ENCODE measurements at places on chromosomes 12 and 14.

GRCh38 chr12:90301561-90302133 is 593.0 kb upstream of the ATP2B1 start:
- no peak for DNase-seq

- DNase-seq, result no peak
These were observed 69.3 kb upstream of the USP15 start for GRCh38 chr12:62190689-62191490.

GRCh38 chr12:51752234-51752889 is 96.2 kb downstream of the FIGNL2 start:
- DNase-seq, result no peak

GRCh38 chr14:100778951-100779690 is 46.8 kb upstream of the MEG3 start:
- DNase-seq, result no peak

DNA sequence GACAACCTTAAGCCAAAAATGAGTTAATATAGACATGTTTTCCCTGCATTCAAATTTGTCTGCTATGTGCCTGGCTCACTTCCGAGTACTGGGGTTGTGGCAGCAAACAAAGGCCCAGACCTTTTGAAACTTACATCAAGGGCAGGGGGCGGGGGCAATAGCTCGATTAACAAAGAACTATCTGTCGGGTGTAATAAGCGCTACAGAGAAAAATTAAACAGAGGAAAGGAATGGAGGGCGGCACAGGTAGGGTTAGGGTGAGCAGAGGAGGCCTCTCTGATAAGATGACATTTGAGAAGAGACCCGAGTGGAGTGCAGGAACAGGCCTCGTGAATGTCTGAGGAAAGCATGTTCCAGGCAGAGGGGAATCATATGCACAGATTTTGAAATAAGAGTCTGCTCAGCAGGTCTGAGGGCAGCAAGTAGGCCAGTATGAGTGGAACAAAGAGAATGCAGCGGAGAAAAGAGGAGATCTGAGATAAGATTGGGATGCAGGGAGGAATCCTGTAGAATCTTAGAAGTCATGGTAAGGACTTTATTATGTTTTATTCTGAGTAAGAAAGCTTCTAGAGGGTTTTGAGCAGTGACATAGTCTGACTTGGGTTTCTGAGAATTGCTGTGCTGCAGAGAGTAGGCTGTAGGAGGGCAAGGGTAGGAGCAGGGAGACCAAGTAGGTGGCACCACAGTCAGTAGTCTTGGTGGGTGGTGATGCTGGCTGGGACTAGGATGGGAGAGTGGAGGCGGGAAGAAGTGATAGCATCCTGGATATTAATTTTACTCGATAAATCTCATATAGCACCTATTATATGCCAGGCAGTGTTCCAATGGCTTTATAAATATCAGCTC is 52.6 kb downstream of the BICDL1 start:
- no peak for DNase-seq

DNA sequence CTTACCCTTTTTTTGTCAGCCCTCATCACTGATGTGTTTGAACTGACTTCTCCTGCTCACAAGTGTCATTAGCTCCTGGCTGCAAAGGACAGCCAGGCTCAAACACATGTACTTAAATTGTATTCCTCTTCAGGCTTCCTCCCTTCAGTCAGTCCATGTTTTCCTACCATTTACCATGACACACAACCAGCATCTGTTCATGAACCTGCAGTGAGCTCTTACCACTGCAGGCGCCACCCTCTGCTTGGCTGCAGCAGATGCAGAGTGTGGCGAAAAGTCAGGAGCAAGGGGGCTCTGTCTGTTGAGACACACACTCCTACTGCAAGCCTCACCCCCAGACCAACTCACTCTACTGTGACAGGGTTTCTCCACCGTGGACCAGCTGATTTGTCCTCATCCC is 70.2 kb downstream of the TSPAN11 start:
- DNase-seq, result no peak

DNA sequence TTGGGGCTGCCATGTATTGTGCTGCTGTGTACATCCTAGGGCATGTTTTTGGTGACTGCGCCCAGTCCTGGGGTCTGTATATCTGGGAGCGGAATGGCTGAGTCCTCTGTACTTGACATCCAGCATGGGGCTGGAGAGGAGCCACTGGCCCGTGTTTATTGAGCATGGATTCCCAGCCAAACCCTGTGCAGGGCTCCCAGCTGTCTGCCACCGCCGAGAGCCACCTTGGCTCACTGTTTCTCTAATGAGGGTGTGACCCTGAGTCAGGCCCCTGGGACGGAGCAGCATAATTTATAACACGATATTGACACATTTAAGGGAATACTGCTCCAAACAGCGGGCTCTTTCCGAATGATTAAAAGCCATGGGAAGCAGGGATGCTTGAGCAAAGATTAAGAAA is 211.5 kb upstream of the PWP1 start:
- no peak for DNase-seq

DNA sequence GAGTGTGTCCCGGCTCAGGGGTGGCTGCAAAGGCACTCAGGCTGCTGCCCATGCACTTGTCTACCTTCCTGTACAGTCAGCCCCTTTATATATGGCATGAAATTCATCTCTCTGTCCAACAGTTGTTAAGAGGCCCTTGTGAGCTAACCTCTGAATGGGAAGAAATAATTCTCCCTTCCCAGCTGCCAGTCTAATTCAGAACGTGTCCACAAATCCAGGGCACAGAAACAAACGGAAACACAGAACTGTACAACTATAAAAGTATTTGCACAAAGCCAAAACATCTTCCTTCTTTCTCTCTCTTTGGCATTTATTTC is 849 bp downstream of the KRT5 start:
- DNase-seq, result no peak

DNA sequence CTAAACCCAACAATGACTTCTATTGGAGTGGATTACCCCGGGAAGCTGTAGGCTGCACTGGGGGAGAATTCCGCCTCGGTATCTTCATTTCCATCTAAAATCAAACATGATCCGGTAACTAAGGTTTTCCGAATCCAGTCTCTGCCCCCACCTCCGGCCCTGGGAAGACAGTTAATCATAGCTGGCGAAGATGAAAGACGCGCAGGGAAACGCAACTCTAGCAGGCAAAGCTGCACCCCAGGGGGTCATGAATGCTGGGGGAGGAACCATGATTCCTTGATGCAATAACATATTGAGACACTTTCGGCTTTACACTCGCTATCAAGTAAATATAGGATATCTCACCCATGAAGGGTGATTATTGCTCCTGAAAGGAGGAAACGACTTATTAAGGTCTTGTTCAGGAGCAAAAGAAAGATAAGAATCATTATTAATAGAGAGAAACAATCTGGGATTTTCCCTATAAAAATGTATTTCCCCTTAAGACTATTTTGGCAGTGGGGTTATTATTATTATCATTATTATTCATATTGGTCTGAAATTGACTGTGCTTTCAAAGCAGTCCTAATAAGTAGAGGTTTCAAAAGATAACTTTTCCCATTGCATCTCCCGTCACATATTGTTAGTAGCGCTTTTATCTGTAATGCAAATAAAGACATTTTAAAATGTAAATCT is 614.9 kb downstream of the VRK1 start:
- no peak for DNase-seq

DNA sequence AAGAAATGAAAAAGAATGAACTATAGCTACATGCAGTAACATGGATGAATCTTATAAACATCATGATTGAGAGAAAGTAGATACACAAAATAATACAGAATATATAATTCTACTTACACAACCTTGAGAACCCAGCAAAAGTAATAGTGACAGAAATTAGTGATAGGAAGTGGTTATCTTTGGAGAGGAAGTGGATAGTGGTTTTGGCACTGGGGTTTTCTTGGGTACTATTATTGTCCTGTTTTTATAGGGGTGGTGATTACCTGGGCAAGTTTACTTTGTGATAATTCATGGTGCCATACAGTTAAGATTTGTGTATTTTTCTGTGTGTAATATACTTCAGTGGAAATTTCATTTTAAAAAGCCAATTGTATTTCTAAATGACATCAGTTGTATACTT is 352.7 kb downstream of the AEBP2 start:
- no peak for DNase-seq

DNA sequence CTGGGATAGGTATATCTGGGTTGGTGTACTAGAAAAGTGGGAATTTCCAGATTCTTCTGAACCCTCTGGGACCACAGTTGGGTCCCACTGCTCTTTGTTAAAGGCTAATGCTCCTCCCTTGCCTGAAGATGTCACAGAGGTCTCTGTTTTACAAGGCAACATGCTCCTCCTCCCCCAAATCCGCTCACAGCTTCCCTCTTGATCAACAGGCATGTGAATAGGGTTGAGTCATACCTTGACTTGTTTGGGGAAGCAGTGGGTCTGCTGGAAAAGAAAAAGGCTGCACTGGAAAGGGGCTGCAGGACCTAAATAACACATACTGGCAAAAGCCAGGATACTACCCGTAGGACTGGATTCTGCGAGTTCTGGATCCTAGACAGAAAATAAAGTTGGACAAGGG is 165.4 kb upstream of the TMEM260 start:
- no peak for DNase-seq

DNA sequence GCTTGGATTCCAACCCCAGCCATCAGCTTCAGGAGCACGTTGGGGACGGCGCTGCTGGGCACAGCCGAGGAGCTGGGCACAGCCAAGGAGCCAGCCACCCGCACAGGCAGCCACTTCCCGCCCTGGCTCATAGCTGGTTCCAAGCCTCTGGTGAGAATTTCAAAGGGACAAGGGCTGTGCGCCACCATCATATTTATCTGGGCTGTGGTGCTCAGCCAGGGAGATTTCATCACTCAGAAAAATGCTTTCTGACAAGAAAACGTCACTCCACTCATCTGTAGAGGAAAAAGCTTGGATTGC is 66.4 kb downstream of the GALNT9 start:
- DNase-seq, result no peak

DNA sequence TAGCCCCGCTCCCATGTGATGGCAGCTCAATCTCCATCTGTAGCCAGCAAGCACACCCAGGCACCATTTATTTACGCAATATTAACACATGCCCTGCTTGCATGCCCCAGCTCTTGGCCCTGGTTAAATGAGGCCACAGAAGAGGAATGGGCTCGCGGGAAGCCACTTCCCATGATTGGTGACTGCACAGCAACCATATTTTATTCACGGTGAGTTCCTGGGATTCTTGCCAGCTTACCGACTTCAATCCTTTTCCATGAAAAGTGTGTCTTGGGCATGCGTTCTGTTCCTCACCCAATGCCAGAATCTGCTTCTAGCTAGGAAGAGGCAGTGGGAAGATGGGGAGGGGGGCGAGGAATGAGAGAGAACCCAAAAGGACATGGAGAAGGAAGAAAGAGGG is 54.7 kb downstream of the PITPNM2 start:
- no peak for DNase-seq

DNA sequence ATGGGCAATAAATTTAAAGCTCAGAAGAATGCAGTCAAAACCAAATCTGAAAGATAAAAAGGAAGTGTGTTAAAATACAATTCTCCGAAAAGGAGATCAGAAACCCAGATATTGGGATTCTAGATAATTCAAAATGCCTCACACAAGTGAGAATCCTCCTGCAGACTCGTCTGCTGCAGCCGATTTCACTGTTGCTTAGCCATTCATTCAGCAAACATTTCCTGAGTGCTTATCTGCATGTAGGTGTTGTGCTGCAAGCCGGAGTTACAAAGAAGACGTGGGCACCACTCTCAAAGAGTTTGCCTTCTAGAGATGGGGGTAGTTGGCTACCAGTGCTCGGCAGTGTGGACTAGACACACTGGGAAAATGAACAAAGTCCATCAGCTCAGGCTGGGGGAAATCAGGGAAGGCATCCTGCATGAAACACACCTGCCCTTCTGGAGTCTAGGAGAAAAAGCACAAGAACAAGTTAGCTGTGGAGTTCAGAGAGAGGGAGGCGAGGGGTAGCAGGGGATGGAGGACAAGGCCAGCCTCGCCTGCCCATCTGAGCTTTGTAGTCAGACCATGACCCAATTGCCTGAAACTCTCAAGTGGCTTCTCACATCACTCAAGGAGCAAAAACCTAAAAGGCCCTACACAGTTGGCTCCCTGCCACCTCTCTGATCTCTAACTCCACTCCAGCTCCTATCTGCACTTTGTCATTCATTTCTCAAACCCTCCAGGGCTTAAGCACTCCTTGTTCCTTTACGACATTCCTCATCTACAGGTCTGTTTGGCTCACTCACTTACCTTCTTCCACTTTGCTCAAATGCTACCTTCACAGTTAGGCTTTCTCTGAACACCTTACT is 310.0 kb upstream of the DDHD1 start:
- no peak for DNase-seq

GRCh38 chr12:10331642-10332239 is 24.1 kb downstream of the KLRD1 start:
- peak; percentile 38 for DNase-seq

GRCh38 chr12:13362260-13362841 is 165.8 kb downstream of the EMP1 start:
- DNase-seq, result peak; percentile 36

GRCh38 chr14:81567302-81567701 is 33.6 kb upstream of the SEL1L start:
- no peak for DNase-seq

DNA sequence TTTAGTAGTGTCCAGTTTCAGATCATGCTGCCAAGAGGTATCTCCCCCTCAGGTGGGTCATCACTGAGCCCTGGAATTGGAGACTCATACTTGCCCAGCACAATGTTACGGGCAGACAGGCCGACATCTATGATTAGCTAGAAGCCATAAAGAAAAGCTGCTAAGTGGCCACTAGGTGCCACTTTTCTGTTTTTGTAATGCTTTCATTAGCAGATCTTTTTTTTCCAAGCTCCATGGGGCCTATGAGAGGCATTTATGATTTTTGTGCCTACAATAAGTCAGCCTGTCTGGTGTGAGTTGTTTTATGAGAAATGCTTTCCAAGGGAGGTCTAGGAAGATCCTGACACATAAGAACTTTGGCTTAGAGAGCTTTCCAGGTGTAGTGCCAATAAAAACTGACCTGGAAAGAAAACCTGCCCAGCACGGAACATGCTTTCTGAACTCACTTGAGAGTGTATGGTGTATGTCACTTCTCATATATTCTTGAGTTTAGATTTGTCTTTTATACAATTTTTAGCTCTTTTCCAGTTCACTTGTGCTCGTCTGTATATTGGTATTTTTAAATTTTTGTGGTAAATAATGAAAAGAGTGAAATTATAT is 21.8 kb upstream of the SMCO2 start:
- DNase-seq, result no peak

Data from hematopoietic multipotent progenitor cell treated with erythropoietin and hydrocortisone succinate and interleukin-3 and kit ligand, for 15 days (in vitro differentiated cells).